Mucosa of descending colon (tissue), 3 donors: ENCODE measurements at places on chromosomes 7 and 10. TPM values are rescaled to one million over a fixed set of nuclear protein-coding genes. Genes with fewer than 3 reads are reported as not detected.
A peak's percentile ranks its signal among the peaks of the same experiment; 100 is the strongest.

Gene PUS7
- 8.7 TPM for total RNA-seq

Gene FAM237B
- total RNA-seq: not detected

Gene FAM25C
- not detected for total RNA-seq

Gene PODXL
- 12.8 TPM for total RNA-seq

Gene CLIP2
- total RNA-seq: 77.7 TPM

Gene FFAR4
- 28.7 TPM for total RNA-seq

Gene SLC13A1
- total RNA-seq: 2.1 TPM

Gene TMEM225B
- 0.82 TPM for total RNA-seq

Gene FAM20C
- 20.7 TPM for total RNA-seq

Gene ADIRF
- total RNA-seq: 127 TPM

Gene ADAM12
- 0.20 TPM for total RNA-seq

Gene SFRP4
- total RNA-seq: 0.29 TPM

Gene BAMBI
- total RNA-seq: 2.7 TPM

DNA sequence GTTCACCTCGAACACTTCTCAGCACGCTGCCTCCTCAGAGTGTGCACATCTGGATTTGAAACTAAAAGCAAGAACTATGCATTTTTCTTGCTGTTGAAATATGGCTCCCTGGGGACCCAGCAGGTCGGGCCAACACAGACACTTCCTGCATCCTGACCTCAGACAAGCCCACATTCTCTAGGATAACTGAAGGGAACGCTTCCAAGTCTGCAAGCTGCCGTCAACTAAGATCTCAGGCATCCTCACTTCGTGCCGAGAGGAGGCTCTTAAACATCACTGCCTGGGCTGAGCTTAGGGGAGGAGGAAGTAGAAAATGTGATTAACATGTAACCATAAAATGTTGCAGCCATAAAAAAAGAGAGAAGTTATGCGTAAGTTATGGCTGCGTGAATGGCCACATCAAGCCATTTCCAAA lies 65.5 kb downstream of the PYROXD2 start:
- peak; percentile 39 for DNase-seq

- no peak for DNase-seq
These were observed 497.3 kb upstream of the GALNT17 start for GRCh38 chr7:70634610-70635068.

GRCh38 chr10:97490592-97490991 lies 7.6 kb downstream of the MMS19 start:
- DNase-seq: no peak

- no peak for DNase-seq
These were observed 25.7 kb downstream of the SNX8 start for GRCh38 chr7:2288503-2288902.

- DNase-seq: no peak
These were observed 15.3 kb upstream of the ADD3 start for GRCh38 chr10:109992485-109992884.

- peak; percentile 79 for DNase-seq
These were observed 99.1 kb upstream of the PDGFA start for GRCh38 chr7:618539-619367.

GRCh38 chr10:74827045-74827441 lies 643 bp downstream of the KAT6B start:
- DNase-seq: no peak

DNA sequence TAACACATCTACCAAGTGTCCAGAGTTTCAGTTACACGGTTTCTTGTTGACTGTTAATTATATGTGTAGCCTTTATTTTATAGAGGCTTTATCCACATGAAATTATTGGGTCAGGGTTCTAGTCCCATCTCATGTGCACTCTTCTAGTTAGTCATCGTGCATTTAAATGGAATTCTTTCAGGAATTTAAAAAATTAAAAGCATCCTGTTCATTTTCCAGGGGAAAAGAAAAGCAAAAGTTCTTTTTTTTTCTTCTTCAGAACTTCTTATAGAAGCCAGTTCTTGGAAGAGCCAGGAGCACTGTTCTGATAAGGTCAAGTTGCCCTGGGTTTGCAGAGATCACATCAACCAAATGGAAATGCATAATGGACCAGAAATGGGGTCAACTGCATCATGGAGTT lies 324.7 kb downstream of the INHBA start:
- DNase-seq: no peak

GRCh38 chr10:47165711-47166404 lies 134.1 kb upstream of the GDF10 start:
- DNase-seq: peak; percentile 50

DNA sequence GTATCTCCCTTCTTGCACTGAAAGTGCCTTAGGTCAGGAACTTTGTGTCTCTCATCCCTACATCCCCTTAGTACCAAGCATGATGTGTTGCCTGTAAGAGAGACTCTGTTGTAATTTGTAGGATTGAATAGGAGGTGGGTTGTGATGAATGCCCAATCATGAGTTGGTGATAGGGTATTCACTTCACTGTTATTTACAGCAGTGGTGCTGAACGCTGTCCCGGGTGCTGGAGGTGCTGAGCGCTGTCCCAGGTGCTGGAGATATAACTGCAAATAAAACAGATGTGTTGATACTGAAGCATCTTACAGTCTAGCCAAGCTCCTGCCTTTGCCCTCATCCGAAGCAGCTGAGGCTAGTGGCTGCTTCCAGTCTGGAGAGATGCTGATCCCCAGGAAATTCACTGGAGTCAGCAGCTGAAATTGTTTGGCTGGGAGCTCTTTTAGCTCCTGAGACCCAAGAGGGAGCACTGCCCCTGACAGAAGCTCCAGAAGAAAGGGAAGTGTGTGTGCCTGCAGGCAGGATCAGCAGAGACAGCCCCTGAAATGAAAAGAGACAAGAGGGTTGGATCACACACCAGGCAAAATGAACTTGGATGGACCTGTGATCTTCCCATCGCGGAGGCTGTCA lies 183.4 kb downstream of the SORCS3 start:
- no peak for DNase-seq

- no peak for DNase-seq
These were observed 23.9 kb downstream of the LRRC4 start for GRCh38 chr7:128007303-128007680.

- no peak for DNase-seq
These were observed 40.0 kb upstream of the PAPSS2 start for GRCh38 chr10:87619705-87620104.

- DNase-seq: no peak
These were observed 46.3 kb downstream of the MRPL32 start for GRCh38 chr7:42978496-42978895.

DNA sequence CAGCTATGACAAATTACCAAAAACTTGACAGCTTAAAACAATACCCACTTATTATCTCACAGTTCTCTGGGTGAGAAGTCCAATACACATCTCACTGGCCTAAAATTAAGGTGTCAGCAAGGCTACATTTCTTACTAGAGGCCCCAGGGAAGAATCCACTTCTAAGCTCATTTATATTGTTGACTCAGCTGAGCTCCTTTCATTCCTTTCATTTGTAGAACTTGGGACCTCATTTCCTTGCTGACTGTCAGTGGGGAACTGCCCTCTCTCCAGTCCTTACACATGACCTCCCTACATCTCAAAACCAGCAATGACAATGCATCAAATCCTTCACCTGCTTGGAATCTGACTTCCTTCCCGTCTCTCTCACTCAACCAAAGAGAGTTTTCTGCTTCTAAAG lies 240.3 kb downstream of the IPMK start:
- DNase-seq: no peak

GRCh38 chr7:68423356-68423755 lies 1174.9 kb upstream of the AUTS2 start:
- no peak for DNase-seq

- DNase-seq: no peak
These were observed 526 bp downstream of the GIMAP1 start for GRCh38 chr7:150716939-150717338.

GRCh38 chr10:114862456-114862855 lies 40.9 kb downstream of the FHIP2A start:
- DNase-seq: no peak

GRCh38 chr7:107610323-107610722 lies 30.3 kb downstream of the BCAP29 start:
- no peak for DNase-seq

- DNase-seq: no peak
These were observed 2.5 kb downstream of the VSTM2A start for GRCh38 chr7:54544527-54545240.

- no peak for DNase-seq
These were observed 400.6 kb upstream of the VSTM2A start for GRCh38 chr7:54141576-54141975.

GRCh38 chr7:33716581-33717477 lies 188.5 kb upstream of the BMPER start:
- peak; percentile 65 for DNase-seq

DNA sequence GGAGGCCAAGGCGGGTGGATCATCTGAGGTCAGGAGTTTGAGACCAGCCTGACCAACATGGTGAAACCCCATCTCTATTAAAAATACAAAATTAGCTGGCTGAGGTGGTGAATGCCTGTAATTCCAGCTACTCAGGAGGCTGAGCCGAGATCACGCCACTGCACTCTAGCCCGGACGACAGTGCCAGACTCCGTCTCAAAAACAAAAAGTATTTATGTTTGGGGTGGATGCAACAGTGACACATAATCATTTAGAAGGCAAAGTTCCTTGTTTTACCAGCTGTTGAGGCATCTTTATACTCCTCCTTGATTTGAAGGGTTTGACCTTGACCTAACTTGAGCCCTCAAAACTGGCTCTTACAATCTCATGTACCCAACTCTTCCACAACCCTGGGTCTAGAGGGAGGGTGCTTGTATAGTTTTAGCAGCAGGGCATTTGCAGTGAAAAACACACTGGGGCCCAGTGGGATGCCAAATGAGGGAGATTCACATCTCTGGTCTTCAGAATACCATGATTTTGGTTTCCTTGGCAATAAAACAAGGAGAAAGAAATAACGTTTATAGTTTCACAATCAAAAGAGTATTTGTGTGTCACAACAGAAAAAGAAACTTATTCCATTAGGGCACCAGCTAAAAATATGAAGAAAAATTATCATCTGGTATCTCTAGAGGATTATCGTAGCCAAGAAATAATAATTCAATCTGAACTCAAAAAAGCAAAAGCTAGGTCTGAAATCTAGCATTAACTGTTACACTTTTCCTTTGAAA lies 14.2 kb upstream of the TMEM254 start:
- DNase-seq: no peak

- DNase-seq: no peak
These were observed 619.6 kb downstream of the ARL4A start for GRCh38 chr7:13307040-13307439.

GRCh38 chr10:118590334-118590733 lies 5.1 kb downstream of the PRLHR start:
- DNase-seq: peak; percentile 26

- DNase-seq: no peak
These were observed 34.9 kb downstream of the FAS start for GRCh38 chr10:89025453-89025852.

GRCh38 chr10:43398939-43399319 lies 10.1 kb downstream of the HNRNPF start:
- DNase-seq: no peak

GRCh38 chr10:110221044-110221720 lies 13.8 kb downstream of the MXI1 start:
- DNase-seq: no peak
